ENCODE measurements at places on chromosomes 7 and 10. TPM values are rescaled to one million over a fixed set of nuclear protein-coding genes. Genes with fewer than 3 reads are reported as not detected.

ANKRD30A gene
- not detected for total RNA-seq

MEIG1 gene
- total RNA-seq: not detected

EPO gene
- 0.20 TPM for total RNA-seq

GRCh38 chr7:50141854-50142253 lies 48.8 kb upstream of the ZPBP start:
- no peak overlapping the region for H3K4me3 ChIP-seq
- no peak overlapping the region for H3K27ac ChIP-seq
- no peaks in the 10 kb centered on the region for H3K4me1 ChIP-seq
- H3K27me3 ChIP-seq: no peaks in the 10 kb centered on the region

DNA sequence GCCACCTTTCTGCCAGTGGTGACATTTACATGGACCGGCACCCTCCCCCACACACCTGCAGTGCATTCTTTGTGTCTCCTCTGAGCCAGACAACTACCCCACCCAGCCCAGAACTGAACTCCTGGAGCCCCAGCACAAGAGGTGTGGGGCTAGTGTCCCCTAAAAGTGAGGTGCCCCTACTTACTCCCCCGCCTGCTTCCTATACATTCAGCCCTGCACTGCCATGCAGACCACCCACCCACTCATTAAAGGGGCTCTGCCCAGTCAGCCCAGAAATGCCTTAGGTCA lies 1.9 kb downstream of the SAP25 start:
- H3K27me3 ChIP-seq: no peaks in the 10 kb centered on the region
- DNase-seq: no peak
- no peak overlapping the region for H3K4me3 ChIP-seq

- no peak overlapping the region for H3K4me3 ChIP-seq
- H3K27ac ChIP-seq: no peak overlapping the region
- DNase-seq: no peak
Observed at GRCh38 chr10:113027574-113028455, 77.8 kb downstream of the TCF7L2 start.

GRCh38 chr7:151721694-151722093 lies 155.2 kb downstream of the PRKAG2 start:
- no peak overlapping the region for H3K4me3 ChIP-seq
- peaks cover 8% of the 10 kb centered on the region for H3K4me1 ChIP-seq
- no peaks in the 10 kb centered on the region for H3K27me3 ChIP-seq

GRCh38 chr7:99418260-99418659 lies 9.5 kb downstream of the BUD31 start:
- H3K27me3 ChIP-seq: no peaks in the 10 kb centered on the region
- DNase-seq: no peak
- no peak overlapping the region for H3K4me3 ChIP-seq
- no peaks in the 10 kb centered on the region for H3K4me1 ChIP-seq

DNA sequence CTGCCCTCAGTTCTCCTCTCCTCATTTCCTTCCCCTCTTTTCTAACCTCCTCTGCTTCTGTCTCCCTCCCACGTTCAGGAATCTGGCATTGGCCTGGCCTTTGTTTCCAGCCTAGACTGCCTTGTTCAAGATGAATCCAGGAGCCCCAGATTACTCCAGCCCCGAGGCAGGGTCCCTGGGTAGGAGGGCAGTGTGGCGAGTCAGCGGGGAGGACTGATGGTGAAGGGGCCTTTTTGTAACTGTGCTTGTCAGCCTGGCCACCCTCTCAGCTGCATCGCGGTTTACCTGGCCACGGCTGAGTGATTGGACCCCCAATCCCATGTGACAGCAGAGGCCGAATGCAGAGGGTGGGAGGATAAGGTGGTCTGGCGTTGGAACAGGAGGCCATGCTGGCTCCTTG lies 96.1 kb upstream of the SHH start:
- no peak overlapping the region for H3K27ac ChIP-seq
- H3K27me3 ChIP-seq: no peaks in the 10 kb centered on the region
- DNase-seq: no peak
- H3K4me3 ChIP-seq: no peak overlapping the region

GRCh38 chr7:4602905-4603842 lies 78.9 kb upstream of the FOXK1 start:
- no peaks in the 10 kb centered on the region for H3K4me1 ChIP-seq
- no peaks in the 10 kb centered on the region for H3K27me3 ChIP-seq
- no peak overlapping the region for H3K27ac ChIP-seq
- DNase-seq: peak; percentile 51
- H3K4me3 ChIP-seq: no peak overlapping the region
- no peaks in the 10 kb centered on the region for H3K36me3 ChIP-seq

DNA sequence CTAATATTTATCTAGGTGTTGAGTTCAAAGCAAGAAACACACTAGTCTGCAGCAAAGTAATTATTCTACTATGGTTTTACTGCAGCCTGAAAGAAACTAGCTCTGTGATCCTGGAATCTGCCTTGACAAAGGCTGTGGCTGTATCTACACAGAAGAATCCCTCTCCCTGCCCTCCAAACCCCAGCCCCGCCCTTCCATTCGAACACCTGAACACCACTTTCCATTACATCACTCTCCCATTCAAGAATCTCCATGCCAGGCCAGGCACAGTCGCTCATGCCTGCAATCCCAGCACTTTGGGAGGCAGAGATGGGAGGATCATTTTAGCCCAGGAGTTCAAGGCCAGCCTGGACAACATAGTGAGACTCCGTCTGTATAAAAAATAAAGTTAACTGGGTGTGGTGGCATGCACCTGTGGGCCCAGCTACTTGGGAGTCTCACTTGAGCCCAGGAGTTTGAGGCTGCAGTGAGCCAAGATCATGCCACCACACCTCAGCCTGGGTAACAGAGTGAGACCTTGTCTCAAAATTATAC lies 23.3 kb downstream of the LRRC20 start:
- H3K4me3 ChIP-seq: no peak overlapping the region
- H3K36me3 ChIP-seq: no peaks in the 10 kb centered on the region
- no peaks in the 10 kb centered on the region for H3K27me3 ChIP-seq
- DNase-seq: peak; percentile 44
- H3K4me1 ChIP-seq: peaks cover 47% of the 10 kb centered on the region
- H3K27ac ChIP-seq: no peak overlapping the region

DNA sequence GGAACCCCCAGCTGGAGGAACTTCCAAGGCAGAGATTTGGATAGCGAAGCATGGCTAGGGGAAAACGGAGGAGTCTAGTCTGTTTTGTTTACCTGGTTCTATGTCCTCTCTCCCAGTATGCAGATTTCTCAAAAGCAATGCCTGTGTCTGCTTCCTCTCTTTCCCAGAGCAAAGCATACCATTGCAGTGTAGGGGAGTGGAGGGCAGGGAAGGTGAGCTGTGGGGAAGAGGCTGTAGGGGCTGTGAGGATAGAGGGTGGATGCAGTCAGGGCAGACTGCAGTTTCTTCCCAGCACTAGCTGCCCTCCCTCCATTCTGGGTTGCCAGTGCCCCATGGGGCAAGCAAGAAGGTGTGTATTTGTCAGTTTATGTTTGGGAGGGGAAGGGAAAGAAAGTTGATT lies 16.9 kb upstream of the TSPAN14 start:
- H3K27me3 ChIP-seq: no peaks in the 10 kb centered on the region
- H3K36me3 ChIP-seq: no peaks in the 10 kb centered on the region
- no peak for DNase-seq
- no peak overlapping the region for H3K4me3 ChIP-seq
- H3K27ac ChIP-seq: no peak overlapping the region
- H3K4me1 ChIP-seq: no peaks in the 10 kb centered on the region

DNA sequence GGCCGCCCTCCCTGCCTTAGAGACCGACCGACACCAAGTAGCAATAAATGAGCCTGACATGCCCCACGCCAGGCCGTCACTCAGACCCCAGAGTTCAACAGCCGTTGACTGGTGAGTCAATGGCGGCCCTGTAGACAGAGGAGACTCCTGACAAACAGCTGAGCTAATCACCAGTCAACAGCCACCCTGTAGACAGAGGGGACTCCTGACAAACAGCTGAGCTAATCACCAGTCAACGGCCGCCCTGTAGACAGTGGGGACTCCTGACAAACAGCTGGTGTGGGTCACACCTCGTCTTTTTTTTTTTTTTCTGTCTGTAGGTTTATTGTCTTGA lies 16.9 kb upstream of the KNDC1 start:
- H3K36me3 ChIP-seq: no peaks in the 10 kb centered on the region
- DNase-seq: no peak
- no peak overlapping the region for H3K27ac ChIP-seq
- H3K4me3 ChIP-seq: no peak overlapping the region
- no peaks in the 10 kb centered on the region for H3K27me3 ChIP-seq

- no peak for DNase-seq
- H3K4me3 ChIP-seq: no peak overlapping the region
- no peaks in the 10 kb centered on the region for H3K4me1 ChIP-seq
- H3K36me3 ChIP-seq: no peaks in the 10 kb centered on the region
- H3K27ac ChIP-seq: no peak overlapping the region
Observed at GRCh38 chr10:4457597-4457996, 368.4 kb upstream of the AKR1E2 start.

GRCh38 chr10:93815304-93816096 lies 57.8 kb downstream of the LGI1 start:
- no peaks in the 10 kb centered on the region for H3K36me3 ChIP-seq
- no peak overlapping the region for H3K4me3 ChIP-seq
- no peak overlapping the region for H3K27ac ChIP-seq
- peaks cover 4% of the 10 kb centered on the region for H3K4me1 ChIP-seq
- no peaks in the 10 kb centered on the region for H3K27me3 ChIP-seq

DNA sequence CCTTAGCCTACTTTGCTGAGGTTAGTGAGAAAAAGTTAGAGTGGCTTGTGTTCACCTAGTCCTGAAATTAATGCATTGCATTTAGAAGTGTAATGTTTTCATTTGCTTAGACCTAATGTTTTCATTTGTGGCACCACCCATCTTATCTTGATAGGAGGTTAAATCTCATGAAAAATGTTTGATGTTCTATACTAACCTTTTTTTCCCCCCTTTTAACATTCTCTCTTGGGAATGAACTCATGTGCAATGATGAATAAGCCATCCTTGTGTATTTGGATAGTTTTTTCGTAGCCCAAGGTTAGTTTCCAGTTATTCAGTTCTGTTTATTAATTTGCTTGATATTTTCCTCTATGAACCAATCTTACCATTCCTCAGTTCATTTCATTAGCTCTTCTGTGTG lies 2.8 kb downstream of the FHIP2A start:
- H3K4me1 ChIP-seq: peaks cover 33% of the 10 kb centered on the region
- H3K4me3 ChIP-seq: no peak overlapping the region
- no peak for DNase-seq
- H3K27ac ChIP-seq: peak overlapping the region; percentile 100
- no peaks in the 10 kb centered on the region for H3K36me3 ChIP-seq
